Stimulated activated CD8-positive, alpha-beta memory T cell treated with anti-CD3 and anti-CD28 coated beads, Interleukin-12 subunit alpha, Interleukin-12 subunit beta, amount 100 ng/mL, for 4 hours (primary cell): ENCODE measurements at places on chromosomes 13 and 19.

GRCh38 chr19:48565090-48565489 is 13.1 kb downstream of the SULT2B1 start:
- no peak for DNase-seq

- DNase-seq, result no peak
Observed at GRCh38 chr19:19192910-19193423, 909 bp downstream of the RFXANK start.

DNA sequence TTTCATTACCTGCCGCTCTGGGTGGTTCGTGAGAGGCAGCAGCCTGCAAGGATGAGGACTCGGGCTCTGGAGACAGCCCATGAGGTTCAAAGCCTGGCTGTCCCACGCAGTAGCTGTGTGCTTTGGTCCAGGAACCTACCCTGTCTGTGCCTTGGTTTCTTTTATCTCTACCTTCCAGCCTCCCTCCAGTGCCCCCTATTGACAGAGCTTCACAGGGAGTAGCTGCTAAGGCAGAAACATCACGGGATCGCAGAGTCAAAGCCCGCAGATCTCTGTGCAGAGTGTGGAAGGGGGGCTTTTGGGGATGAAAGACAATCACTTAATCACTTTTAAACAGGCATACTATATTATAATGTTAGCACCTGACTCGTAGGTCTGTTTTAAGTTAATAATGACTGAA is 16.2 kb downstream of the ZNF71 start:
- DNase-seq, result no peak

DNA sequence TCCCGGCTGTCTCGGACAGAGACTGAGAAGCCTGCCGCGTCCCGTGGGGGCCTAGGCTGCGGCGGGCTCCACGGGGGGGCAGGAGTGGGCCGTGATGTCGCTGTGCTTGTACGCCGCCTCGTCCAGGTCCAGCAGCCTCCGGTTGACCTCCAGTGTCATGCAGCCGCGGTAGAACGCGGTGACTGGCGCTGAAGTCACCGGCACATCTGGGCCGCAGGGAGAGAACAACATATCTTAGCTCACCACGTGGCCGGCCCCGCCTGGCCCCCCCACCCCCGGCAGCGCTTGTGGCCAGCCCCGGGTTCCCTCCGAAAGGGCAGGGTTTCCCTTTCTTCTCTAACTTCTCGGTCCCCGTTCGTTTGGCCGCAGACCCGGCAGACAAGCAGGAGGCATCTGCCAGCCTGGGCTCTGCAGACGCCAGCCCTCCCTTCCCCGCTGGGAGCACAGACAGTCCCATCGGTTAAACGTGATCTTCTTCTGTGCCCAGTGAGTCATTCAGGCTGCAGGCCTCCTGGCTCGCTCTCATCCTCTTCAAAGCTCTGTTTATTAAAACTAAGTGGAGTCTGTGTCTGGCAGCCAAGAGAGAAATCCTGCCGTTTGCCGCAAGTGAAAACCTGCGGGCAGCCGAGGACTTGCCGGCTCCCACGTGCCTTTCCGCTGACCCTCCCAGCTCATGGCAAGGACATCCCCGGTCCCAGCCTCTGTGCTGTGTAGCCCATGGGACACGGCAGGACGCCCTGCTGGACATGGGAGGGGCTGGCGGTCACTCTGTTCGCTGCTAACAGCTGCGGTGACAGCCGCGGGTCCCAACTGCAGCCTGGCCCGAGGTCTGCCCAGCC is 42.8 kb downstream of the GAS6 start:
- no peak for DNase-seq

- DNase-seq, result no peak
Observed at GRCh38 chr13:61316647-61317046, 99.0 kb downstream of the PCDH20 start.

GRCh38 chr13:113927661-113928581 is 46.0 kb downstream of the C13orf46 start:
- DNase-seq, result no peak

- no peak for DNase-seq
Observed at GRCh38 chr19:19026299-19026971, 6.9 kb downstream of the SUGP2 start.

DNA sequence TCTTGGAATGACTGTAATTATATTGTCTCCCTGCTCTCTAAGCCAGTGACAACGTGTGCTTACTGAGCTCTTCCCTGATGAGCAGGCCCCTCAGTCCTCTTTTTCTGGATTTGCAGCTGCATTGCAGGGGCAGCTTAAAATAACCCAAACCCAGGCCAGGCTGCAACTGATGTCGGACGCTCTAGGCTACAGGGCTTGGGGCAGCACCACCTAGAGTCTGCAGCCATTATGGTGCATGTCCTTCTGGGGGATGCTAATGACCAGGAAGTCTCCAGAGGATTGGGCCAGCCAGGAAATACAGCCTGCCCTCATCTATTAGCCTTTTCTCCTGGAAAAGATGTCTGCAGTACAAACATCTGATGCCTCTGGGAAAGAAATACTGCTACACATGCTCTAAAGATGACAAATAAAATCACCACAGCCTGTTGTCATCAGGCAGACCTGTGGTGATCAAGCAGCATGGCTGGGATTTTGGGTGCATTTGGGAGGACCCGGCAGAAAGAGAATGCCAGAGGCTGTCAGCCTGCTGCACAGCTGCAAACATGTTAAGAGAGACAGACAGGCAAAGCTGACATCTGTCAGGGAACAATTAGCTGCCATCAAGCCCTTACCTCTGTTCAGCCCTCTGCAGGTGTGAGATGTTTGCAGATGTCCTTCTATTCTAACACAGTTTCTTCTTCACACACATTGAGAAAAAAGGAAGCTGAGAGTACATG is 51.8 kb downstream of the CCDC70 start:
- DNase-seq, result no peak

DNA sequence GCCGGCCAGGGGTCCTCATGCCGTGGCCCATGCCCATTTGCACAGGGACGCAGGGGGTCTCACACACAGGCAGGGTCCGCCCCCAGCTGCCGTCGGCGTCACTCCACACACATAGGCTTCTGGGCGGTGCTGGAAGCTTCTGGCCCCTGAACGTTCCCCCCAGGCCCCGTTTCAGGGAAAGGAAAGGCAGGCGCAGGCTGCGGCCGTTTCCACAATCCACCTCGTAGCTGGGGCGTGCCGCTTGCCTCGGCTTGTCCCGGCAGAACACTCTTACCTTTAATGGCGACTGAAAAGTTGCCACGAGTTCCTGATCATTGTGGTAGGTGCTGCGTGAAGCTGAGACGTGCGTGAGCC is 53.4 kb downstream of the MCF2L start:
- no peak for DNase-seq

GRCh38 chr19:30146346-30146745 is 204.3 kb downstream of the URI1 start:
- DNase-seq, result no peak

GRCh38 chr13:98279473-98280175 is 102.6 kb upstream of the RNF113B start:
- DNase-seq, result no peak

DNA sequence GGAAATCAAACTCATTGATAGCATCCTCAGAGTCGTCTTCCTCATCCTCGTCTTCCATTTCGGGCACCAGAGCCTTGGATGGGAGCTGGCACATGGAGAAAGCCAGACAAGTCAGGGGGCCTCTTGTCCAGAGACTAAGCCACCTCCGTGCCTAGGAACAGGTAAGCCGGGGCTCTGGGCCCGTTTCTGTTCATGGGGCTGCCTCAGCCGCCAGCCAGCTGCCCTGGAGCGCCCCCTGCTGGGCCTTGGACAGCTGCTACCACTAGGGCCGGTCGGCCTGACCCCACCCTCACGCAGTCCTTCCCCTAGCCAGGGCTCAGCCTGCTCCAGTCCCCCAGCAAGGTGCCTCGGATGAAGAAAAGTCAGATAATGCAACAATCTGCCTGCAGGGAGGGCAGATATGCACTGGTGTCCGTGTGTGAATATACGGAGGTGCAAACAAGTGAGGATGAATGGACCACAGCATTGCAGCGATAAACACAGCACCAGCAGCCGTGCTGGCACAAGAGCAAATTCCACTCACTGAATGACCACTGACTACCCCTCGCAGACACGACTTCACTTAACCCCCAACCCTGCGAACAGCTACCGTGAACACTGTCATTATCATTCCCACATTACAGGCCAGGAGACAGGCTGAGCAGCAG is 11.9 kb upstream of the PRKD2 start:
- DNase-seq, result peak; percentile 60

DNA sequence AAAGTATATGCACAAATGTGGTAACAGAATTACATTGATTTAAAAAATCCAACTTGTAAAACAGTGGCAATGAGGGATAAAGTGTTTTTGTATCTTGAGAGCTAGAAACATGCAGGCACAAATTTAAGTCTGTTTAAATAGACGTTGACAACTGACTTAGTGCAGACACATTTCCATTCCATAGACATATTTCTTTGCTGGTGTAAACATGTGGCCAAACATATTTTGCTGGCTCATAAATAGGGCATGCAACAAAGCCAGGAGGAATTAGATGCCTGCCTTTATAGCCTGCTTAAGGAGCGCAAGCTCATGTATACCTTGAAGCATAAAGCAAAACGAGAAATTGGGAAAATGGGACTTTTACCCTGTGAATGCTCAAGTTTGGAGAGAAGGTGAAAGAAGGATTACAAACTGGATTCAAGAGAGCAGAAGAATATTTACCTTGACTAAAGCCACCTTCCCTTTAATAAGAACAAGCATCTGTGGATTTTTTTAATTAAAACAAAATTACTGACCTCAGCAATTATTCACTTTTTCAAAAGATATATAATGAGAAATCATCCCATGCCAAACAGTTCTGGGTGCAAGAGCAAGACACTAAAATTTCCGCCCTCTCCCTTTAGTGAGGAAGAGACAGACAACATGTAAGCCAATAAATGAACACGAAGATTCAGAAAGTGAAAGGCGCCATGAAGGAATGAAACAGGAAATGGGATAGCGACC is 71.0 kb downstream of the DCT start:
- no peak for DNase-seq

GRCh38 chr13:35940734-35941133 is 190.4 kb downstream of the DCLK1 start:
- DNase-seq, result no peak

- no peak for DNase-seq
Observed at GRCh38 chr13:77374786-77375185, 47.9 kb upstream of the MYCBP2 start.

DNA sequence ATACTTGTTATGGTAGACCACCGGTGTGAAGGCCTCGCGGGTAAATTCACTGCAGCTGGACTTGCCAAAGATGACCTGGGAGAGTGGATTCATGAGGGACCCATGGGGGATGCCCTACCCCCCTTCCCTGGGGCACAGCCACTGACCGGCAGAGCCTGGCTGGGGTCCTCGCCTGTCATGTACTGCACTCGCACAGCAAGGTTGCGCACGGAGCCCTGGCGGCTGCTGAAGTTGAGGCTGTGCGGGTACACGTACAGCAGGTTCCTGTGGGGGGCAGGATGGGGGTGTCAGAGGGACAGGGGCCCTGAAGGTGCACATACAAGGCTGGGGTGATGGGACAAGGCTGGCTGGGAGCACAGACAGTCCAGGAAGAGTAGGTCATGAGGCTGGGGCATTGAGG is 1.4 kb upstream of the ANGPTL8 start:
- no peak for DNase-seq

- DNase-seq, result no peak
Observed at GRCh38 chr13:80374901-80375300, 34.0 kb upstream of the SPRY2 start.

DNA sequence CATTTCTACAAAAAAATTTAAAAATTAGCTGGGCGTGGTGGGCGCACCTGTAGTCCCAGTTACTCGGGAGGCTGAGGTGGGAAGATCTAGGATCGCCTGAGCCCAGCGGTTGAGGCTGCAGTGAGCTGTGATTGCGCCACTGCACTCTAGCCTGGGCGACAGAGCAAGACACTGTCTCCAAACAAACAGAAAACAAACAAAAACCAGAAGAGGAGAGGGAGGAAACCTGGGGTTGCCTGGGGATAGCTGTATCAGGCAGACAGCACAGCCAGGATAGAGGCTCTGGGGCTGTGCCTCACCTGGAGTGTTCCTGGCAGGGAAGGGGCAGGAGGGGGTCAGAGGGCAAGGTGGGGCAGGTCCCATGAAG is 2.6 kb upstream of the POLR2E start:
- DNase-seq, result no peak

GRCh38 chr19:11279505-11280236 is 16.3 kb upstream of the TSPAN16 start:
- DNase-seq, result no peak

DNA sequence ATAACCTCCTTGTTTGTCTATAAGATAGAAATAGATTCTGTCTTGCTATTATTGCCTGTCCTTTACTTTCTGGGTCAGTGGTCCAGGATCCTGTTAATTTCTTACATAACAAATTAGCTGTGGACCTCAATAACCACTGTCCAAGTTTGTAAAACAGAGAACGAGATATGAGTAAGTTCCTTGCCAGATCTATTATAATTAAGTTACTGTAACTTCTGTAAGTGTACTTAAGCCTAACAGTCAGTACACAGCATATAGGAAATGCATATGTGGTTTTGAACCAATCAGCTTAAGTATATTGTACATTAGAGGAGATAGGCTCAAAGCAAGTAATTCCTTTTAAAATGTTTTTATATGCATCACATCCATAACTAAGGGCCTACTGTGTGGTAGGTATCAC is 34.9 kb downstream of the HTR2A start:
- no peak for DNase-seq

GRCh38 chr19:14576363-14576762 is 4.5 kb upstream of the NDUFB7 start:
- DNase-seq, result no peak

- peak; percentile 26 for DNase-seq
Observed at GRCh38 chr19:47471733-47472457, at the start of gene SLC8A2. Gene SLC8A2, minus strand, starts transcription at chr19:47471893. Its CDS starts 5,490 bp downstream, at chr19:47466403.
